ENCODE measurements at places on chromosomes 3 and 15.

DNA sequence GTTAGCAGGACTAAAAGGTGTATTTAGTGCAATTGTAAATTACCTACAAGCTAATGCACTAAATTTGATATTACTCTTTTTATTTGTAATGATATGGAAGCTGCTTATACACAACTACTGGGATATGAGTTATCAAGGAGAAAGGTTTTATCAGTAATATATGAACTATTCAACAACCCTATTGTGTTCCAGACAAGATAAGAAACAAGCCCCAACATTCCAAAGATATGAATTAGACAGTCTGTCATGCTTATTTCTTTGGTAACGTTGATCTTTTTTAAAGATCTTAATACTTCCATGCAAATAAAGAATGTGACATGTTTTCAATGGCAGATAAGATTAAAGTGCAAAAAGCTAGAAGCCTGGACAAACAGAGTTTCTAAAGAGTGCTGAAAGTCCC is 314.0 kb upstream of the THBS1 start:
- DNase-seq = no peak

- no peak for DNase-seq
Observed at GRCh38 chr3:44529927-44530326, 25.1 kb upstream of the ZKSCAN7 start.

DNA sequence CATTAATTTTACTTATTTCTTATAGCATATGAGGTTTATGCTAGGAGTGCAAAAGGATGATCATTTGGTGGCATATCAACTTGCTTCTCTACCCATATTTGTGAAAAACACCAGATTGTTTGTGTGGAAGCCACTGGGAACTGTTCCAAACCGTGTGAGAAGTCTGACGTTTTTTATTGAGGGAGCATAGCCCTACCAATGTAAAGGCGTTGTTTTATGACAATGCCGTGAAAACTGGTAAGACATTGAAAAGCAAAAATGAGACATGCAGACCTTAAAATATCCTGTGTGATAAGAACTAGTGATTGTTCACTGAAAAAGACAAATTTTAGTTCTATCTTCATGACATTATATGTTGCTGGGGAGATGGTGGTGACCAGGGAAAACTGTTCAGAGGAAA is 87.8 kb downstream of the CHL1 start:
- no peak for DNase-seq

DNA sequence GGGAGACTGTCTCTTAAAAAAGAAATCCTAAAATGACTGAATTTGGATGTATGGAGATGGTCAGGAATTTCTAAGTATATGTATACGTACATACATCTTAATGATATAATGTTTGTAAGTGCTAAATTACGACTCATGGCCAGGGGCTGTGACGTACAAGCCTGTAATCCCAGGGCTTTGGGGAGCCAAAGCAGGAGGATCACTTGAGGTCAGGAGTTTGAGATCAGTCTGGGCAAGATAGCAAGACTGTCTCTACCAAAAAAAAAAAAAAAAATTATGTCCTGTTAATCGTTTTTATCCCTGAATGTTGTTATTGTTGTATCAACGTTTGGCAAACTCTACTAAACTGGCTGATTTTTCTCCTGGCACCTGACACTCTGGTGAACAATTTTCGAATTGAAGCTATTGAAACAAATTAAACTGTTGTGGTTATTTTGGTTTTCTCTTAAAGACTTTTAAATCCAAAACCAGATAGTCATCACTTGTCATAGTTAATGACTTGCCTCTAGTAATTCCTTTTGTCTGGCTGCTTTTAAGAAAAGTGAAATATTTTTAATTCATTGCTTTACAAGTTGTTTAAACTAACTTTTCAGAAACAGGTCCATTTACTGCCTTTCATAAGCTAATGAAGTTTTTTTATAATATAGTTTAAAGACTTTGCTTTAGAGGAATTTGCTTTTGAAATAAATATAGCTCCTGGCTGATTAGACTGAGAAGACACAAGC is 7.0 kb downstream of the MORF4L1 start:
- no peak for DNase-seq

- no peak for DNase-seq
Observed at GRCh38 chr15:85555875-85556617, 175.6 kb downstream of the AKAP13 start.

DNA sequence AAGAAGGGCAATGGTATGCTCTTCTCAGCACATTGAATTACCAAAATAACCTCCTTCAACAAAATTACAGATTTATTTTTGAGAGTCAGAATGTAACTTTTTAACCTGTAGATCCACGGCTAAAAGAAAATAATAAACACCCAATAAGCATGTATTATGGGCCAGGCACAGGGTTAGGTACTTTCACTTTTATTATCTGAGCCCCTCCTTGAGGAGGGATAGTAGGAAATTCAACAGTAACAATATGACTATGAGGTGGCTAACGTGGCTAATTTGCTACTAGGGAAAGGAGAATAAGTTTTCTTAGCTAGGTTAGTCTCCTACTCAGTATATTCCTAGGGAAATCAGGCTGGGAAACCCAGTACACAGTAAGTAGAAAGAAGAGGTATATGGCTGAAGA is 306.9 kb downstream of the GAP43 start:
- no peak for DNase-seq

DNA sequence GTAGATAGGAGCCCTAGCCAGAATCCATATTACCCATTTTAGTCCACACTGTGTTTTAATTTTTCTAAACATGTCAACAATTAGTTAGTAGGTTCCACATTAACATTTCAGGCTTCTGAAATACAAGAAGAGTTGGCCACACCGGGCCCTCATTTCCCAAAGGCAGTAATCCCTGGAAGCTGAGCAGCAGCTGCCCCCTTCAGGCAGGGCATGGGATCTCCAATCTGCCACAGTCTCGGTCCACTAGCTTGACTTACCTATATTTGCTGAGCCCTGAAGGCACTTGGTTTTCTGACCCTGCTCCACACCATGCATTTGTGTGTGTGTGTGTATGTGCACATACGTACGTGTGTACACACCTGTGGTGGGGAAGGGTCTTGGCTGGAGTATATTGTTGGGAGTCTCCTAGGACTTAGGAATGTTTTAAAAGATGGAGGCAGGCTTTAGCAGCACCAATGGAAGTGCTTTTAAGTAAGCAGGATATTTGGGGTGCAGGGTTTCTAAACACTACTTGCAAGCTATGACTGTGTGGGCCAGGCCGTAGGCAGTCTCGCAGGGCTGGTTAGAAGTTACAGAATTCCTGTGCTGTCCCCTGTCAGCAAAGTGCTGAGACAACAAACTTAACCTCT is 71.2 kb upstream of the SOX14 start:
- no peak for DNase-seq

GRCh38 chr3:109213321-109213720 is 76.8 kb downstream of the C3orf85 start:
- DNase-seq = no peak

- DNase-seq = no peak
Observed at GRCh38 chr3:128617270-128617556, 33.4 kb downstream of the RPN1 start.

DNA sequence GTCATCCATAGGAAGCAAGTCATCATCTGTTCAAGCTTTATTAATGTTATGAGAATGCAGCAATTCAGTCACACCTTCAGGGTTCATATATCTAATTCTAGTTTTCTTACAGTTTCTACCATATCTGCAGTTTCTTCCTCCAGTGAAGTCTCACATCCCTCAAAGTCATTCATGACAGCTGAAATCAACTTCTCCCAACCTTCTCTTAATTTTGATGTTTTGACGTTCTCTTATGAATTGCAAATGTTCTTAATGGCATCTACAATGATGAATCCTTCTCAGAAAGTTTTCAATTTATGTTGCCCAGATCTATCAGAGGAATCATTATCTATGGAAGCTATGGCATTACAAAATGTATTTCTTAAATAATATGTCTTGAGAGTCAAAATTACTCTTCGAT is 210.4 kb upstream of the ZBTB20 start:
- no peak for DNase-seq

- no peak for DNase-seq
Observed at GRCh38 chr3:71725271-71725991, at the start of gene EIF4E3. EIF4E3 (minus strand) TSS chr3:71725402; CDS start chr3:71725367, 35 bp downstream.

- DNase-seq = no peak
Observed at GRCh38 chr15:66503780-66504562, 684 bp downstream of the RPL4 start.

DNA sequence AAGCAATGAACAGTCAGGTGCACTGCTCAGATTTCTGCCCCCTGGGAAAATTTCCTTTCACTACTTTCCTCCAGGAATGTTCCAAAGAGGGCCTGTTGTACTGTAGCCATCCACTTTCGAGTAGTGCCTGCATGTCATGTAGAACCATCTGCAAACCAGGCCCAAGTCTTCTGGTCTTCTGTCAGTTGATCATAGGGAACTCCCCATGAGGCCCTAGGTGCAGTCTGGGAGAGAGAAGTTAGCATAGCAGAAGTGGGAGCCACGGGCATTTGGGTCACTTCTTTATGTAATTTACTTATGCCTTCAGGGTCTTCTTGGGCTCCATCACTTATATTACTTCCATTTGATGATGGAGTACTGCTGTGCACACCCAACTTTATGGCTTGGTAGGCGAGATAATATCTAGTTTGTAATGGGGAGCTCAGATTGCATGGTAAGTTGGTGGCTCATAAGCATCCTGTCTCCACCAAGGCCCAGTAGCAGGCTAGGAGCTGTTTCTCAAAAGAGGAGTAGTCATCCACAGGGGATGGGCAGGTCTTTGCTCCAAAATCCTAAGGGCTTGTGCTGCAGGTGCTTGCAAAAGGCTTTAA is 151.4 kb downstream of the NFKBIZ start:
- no peak for DNase-seq

Measured in stromal cell of bone marrow (primary cell).